ENCODE measurements at places on chromosomes 2 and 18. TPM values are rescaled to one million over a fixed set of nuclear protein-coding genes. Genes with fewer than 3 reads are reported as not detected.

The SERPINB10 gene
- not detected for total RNA-seq

The IL36A gene
- not detected for total RNA-seq

The QPCT gene
- 0.60 TPM for total RNA-seq

The TACR1 gene
- total RNA-seq: not detected

The DYNAP gene
- not detected for total RNA-seq

The RTP5 gene
- total RNA-seq: not detected

The CCDC68 gene
- total RNA-seq: 0.65 TPM

The NR4A2 gene
- total RNA-seq: 0.20 TPM

The SKA1 gene
- 1.4 TPM for total RNA-seq

The RPRM gene
- not detected for total RNA-seq

The LYPD6 gene
- 7.5 TPM for total RNA-seq

The PRSS56 gene
- not detected for total RNA-seq

The RAPGEF4 gene
- total RNA-seq: 13.9 TPM

The DSG1 gene
- total RNA-seq: not detected

The FBLN7 gene
- total RNA-seq: 2.2 TPM

The LYG1 gene
- 0.22 TPM for total RNA-seq

The LHCGR gene
- total RNA-seq: not detected

The ANKRD30BL gene
- total RNA-seq: not detected

The PRKAG3 gene
- not detected for total RNA-seq

The GAL3ST2 gene
- total RNA-seq: not detected

The OSGEPL1 gene
- total RNA-seq: 4.6 TPM

The CPO gene
- not detected for total RNA-seq

The SLC9A2 gene
- total RNA-seq: not detected

The CTLA4 gene
- 0.44 TPM for total RNA-seq

The KHK gene
- total RNA-seq: 3.4 TPM

The COL3A1 gene
- total RNA-seq: 2.2 TPM

The HTR2B gene
- 3.0 TPM for total RNA-seq

The IL1RL1 gene
- 0.40 TPM for total RNA-seq

The IL1A gene
- not detected for total RNA-seq

The ITGA4 gene
- total RNA-seq: 0.20 TPM

The CNDP1 gene
- total RNA-seq: not detected

The ZNF804A gene
- not detected for total RNA-seq

The VIL1 gene
- total RNA-seq: not detected

The KCNK3 gene
- total RNA-seq: not detected

The MROH2A gene
- not detected for total RNA-seq

The APCDD1 gene
- total RNA-seq: not detected

The IMMT gene
- total RNA-seq: 33.7 TPM

The PROKR1 gene
- total RNA-seq: not detected

The ENOSF1 gene
- total RNA-seq: 12.5 TPM

The FAP gene
- under 0.01 TPM for total RNA-seq

The RNF125 gene
- 2.8 TPM for total RNA-seq

The FOXI3 gene
- not detected for total RNA-seq

The TMEM247 gene
- not detected for total RNA-seq

The CBLN2 gene
- total RNA-seq: under 0.01 TPM

The ARHGEF4 gene
- under 0.01 TPM for total RNA-seq

The ELOA2 gene
- not detected for total RNA-seq

The MAPRE3 gene
- 0.79 TPM for total RNA-seq

The EEF1B2 gene
- total RNA-seq: 452 TPM

The ANKRD29 gene
- total RNA-seq: 0.79 TPM

The SERPINB2 gene
- total RNA-seq: 0.22 TPM

The DNAH6 gene
- under 0.01 TPM for total RNA-seq

The KIF5C gene
- under 0.01 TPM for total RNA-seq

The GALNT1 gene
- 108 TPM for total RNA-seq

The PPP4R1 gene
- total RNA-seq: 84.8 TPM

The PID1 gene
- total RNA-seq: 0.20 TPM

The SCN2A gene
- under 0.01 TPM for total RNA-seq

The PLCL1 gene
- total RNA-seq: 1.7 TPM

The CYP27C1 gene
- not detected for total RNA-seq

The REG3A gene
- not detected for total RNA-seq

Data from lung microvascular endothelial cell (primary cell).